Chondrocyte (in vitro differentiated cells): ENCODE measurements at places on chromosomes 11 and 22. TPM values are rescaled to one million over a fixed set of nuclear protein-coding genes. Genes with fewer than 3 reads are reported as not detected.

- H3K4me3 ChIP-seq = no peak overlapping the region
- H3K36me3 ChIP-seq = no peaks in the 10 kb centered on the region
- H3K4me1 ChIP-seq = peaks cover 17% of the 10 kb centered on the region
- H3K27ac ChIP-seq = peak overlapping the region; percentile 22
Observed at GRCh38 chr22:37196539-37197450, 8.7 kb upstream of the C1QTNF6 start.

- H3K36me3 ChIP-seq = peaks cover 39% of the 10 kb centered on the region
- H3K27me3 ChIP-seq = no peaks in the 10 kb centered on the region
- H3K4me1 ChIP-seq = no peaks in the 10 kb centered on the region
- DNase-seq = peak; percentile 11
Observed at GRCh38 chr22:29539105-29539504, 14.5 kb downstream of the THOC5 start.

DNA sequence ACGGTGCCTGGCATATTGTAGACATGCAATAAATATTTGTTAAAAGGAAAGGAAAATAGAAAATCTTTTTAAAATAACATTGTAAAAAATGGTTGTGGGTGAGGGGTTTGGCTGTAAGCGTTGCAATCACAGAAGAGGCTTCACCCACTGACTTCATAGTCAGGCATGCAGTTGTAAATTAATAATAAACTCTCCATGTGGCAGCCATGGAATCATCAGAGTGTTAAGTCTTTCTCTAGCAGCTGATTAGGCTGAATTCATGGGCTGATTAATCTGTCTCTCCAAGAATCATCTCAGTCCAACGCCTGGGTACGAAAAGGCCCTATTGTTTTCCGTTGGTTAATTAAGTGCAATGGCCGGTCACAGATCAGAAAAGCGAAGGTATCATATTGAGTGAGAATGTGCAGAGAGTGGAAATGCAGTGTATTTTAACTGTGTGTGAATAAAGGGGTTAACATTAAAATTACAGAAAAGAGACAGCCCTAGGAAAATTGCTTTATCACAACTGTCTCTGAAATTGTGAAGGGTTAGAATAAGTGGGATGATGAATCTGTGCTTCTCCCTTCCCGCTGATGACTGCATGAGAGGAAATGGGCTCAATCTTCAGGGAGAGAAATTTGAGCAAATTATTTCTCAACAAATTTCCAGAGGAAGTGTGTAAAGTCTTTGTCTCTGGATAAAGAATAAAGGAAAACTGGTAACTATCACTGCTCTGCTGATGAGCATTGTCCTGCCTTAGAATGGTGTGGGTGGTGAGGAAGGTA, 269.0 kb downstream of the FAM76B start:
- peaks cover 47% of the 10 kb centered on the region for H3K4me1 ChIP-seq
- no peak for DNase-seq
- H3K27ac ChIP-seq = peak overlapping the region; percentile 66

DNA sequence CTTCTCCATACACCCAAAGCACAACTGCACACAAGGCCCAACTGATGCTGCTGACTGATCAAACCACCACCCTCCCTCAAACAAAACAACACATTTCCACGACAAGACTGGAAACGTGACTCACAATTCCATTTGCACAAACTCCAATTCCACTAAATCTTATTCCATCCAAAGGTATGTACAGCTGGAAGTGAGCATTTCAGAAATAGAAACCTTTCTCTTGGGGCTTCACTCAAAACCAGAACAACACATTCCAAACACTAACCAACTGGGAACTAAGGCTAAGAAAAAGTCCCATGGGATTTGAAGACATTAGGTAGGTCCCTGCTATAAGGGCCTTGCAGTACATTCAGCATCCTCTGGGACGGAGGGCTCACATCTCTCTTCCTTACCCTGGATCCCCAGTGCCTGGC, 19.6 kb downstream of the MORC2 start:
- H3K4me1 ChIP-seq = peaks cover 18% of the 10 kb centered on the region
- H3K4me3 ChIP-seq = no peak overlapping the region
- H3K27me3 ChIP-seq = no peaks in the 10 kb centered on the region
- H3K27ac ChIP-seq = peak overlapping the region; percentile 29

DNA sequence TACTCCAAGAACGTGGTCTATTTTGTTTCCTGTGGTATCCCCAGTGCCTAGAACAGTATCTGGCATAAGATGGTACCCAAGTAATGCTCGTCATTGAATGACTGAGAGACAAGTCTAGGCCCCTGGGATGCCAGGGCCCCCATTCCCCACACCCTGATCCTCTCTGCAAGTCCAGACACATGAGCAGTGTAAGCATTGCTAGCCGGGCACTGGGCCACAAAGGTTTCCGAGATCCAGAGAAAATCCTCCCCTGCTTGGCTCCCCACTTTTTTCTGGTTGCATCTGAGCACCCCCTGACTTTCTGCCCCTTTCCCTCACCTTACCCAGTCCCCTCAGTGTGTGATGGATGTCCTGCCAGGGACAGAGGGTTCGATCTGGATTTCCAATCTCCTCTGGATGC, 160.1 kb upstream of the NECTIN1 start:
- H3K27me3 ChIP-seq = peaks cover 58% of the 10 kb centered on the region
- H3K27ac ChIP-seq = no peak overlapping the region
- no peak overlapping the region for H3K4me3 ChIP-seq

The SCGB2A2 gene
- not detected in 3 replicates for total RNA-seq

The OR4A16 gene
- not detected in 3 replicates for total RNA-seq

The LARGE2 gene
- total RNA-seq = not detected in 3 replicates

GRCh38 chr11:132472411-132473172, 1059.7 kb downstream of the OPCML start:
- no peaks in the 10 kb centered on the region for H3K36me3 ChIP-seq
- no peaks in the 10 kb centered on the region for H3K27me3 ChIP-seq
- H3K4me3 ChIP-seq = no peak overlapping the region
- peak overlapping the region; percentile 33 for H3K27ac ChIP-seq

- DNase-seq = peak; percentile 57
- no peak overlapping the region for H3K4me3 ChIP-seq
- no peaks in the 10 kb centered on the region for H3K4me1 ChIP-seq
- no peaks in the 10 kb centered on the region for H3K36me3 ChIP-seq
- H3K27me3 ChIP-seq = no peaks in the 10 kb centered on the region
- no peak overlapping the region for H3K27ac ChIP-seq
Observed at GRCh38 chr22:49208004-49208402, 619.7 kb downstream of the BRD1 start.

The EFCAB6 gene
- total RNA-seq = 0.49 to 1.5 TPM (median 1.1 TPM) in 3 replicates

GRCh38 chr22:33658775-33659174, 261.5 kb downstream of the LARGE1 start:
- peaks cover 13% of the 10 kb centered on the region for H3K4me1 ChIP-seq
- H3K27me3 ChIP-seq = no peaks in the 10 kb centered on the region
- H3K27ac ChIP-seq = peak overlapping the region; percentile 81
- DNase-seq = no peak
- H3K36me3 ChIP-seq = no peaks in the 10 kb centered on the region
- H3K4me3 ChIP-seq = no peak overlapping the region

- no peak overlapping the region for H3K27ac ChIP-seq
- no peak for DNase-seq
- peaks cover 4% of the 10 kb centered on the region for H3K4me1 ChIP-seq
- H3K36me3 ChIP-seq = no peaks in the 10 kb centered on the region
Observed at GRCh38 chr11:111166598-111166997, 78.9 kb upstream of the POU2AF2 start.

The OR52N4 gene
- not detected in 3 replicates for total RNA-seq

- H3K27me3 ChIP-seq = peaks cover 15% of the 10 kb centered on the region
- H3K4me3 ChIP-seq = no peak overlapping the region
- no peak for DNase-seq
- H3K4me1 ChIP-seq = peaks cover 13% of the 10 kb centered on the region
- peak overlapping the region; percentile 45 for H3K27ac ChIP-seq
Observed at GRCh38 chr22:38802671-38803121, 8.8 kb upstream of the DNAL4 start.

DNA sequence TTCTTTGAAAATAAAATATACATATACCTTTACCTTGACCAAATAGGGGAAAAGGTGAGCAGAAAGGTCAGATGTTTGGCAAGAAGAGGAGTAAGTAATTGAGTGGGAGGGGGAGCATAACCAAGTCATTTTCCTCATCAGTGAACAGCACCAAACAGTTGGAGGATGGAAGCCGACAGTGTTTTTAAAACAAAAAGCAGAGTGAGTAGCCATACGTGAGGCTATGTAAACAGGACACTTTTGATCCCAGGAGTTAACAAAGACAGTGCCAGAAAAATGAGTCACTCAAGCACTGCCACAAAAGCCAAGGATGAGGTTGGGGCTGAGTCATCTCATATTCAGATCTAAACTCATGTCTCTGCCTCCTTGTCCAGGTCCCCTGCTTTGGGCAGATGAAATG, 734.7 kb downstream of the KCNA4 start:
- H3K4me1 ChIP-seq = peaks cover 17% of the 10 kb centered on the region
- DNase-seq = no peak
- H3K36me3 ChIP-seq = peaks cover 1% of the 10 kb centered on the region

DNA sequence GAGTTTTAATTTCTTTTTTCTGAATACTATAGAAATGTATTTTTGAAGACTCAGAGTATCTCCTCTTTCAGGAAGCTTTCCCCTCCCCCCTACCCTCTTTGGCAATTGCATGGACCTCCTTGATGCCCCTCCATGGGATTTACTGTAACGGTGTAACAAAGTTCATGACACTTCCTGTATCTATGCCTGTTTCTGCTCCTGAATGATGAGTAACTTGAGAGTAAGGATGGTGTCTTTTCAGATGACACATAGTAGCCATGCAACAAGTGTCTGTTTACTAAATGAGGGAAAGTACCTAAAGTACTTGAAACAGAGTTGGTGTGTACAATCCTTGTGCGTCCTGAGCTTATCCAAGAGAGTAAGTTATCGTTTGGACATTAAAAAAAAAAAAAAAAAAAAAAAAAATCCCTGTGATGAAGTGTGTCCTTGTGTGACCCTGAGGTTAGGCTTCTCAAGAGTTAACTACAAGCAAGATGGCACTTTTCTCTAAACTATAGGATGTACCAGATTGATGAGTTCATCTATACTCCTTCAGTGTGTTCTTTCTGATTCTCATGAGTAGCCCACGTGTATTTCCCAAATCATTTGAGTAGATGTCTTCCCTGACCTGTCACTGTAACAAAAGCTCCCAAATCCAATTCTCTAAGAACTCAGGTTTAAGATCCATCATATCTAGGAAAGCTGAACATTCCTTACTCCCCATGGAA, 7.4 kb downstream of the ETS1 start:
- no peak overlapping the region for H3K27ac ChIP-seq
- peaks cover 47% of the 10 kb centered on the region for H3K4me1 ChIP-seq
- DNase-seq = no peak
- H3K27me3 ChIP-seq = peaks cover 3% of the 10 kb centered on the region
- no peak overlapping the region for H3K4me3 ChIP-seq

DNA sequence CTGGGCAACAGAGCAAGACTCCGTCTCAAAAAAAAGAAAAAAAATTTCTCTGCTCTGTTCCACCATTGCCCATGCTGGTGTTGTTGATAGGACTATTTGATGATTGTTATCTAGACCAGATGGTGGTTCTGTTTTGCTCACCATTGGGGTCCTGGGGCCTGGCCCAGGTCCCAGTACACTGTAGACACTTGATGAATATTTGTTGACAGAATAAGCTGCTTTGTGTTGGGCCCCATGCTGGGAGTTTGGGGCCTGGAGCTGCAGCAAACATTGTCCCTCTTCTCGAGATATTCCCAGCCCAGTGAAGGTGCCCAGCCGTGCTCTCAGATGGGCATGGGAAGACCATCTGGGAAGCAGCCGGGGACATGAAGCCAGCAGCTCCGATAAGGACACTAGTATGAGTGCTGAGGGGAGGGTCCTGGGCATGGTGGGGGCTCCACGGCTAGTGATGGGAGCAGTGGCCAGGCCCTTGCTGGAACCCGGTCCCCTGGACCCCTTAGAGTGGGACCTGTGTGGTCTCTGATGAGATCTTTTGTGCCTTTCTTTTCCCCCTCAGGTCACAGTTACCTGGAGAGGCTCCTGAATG, 13.6 kb downstream of the INCENP start:
- peaks cover 1% of the 10 kb centered on the region for H3K36me3 ChIP-seq
- H3K27me3 ChIP-seq = no peaks in the 10 kb centered on the region
- no peak overlapping the region for H3K4me3 ChIP-seq
- H3K4me1 ChIP-seq = no peaks in the 10 kb centered on the region
- H3K27ac ChIP-seq = no peak overlapping the region

- peaks cover 2% of the 10 kb centered on the region for H3K36me3 ChIP-seq
- H3K27me3 ChIP-seq = peaks cover 86% of the 10 kb centered on the region
- H3K4me3 ChIP-seq = no peak overlapping the region
Observed at GRCh38 chr22:36636916-36637315, 66.6 kb downstream of the CACNG2 start.

The HEPN1 gene
- not detected in 3 replicates for total RNA-seq

- no peak overlapping the region for H3K27ac ChIP-seq
- DNase-seq = peak; percentile 49
- peaks cover 6% of the 10 kb centered on the region for H3K36me3 ChIP-seq
Observed at GRCh38 chr22:47063606-47064005, 301.2 kb downstream of the TBC1D22A start.

DNA sequence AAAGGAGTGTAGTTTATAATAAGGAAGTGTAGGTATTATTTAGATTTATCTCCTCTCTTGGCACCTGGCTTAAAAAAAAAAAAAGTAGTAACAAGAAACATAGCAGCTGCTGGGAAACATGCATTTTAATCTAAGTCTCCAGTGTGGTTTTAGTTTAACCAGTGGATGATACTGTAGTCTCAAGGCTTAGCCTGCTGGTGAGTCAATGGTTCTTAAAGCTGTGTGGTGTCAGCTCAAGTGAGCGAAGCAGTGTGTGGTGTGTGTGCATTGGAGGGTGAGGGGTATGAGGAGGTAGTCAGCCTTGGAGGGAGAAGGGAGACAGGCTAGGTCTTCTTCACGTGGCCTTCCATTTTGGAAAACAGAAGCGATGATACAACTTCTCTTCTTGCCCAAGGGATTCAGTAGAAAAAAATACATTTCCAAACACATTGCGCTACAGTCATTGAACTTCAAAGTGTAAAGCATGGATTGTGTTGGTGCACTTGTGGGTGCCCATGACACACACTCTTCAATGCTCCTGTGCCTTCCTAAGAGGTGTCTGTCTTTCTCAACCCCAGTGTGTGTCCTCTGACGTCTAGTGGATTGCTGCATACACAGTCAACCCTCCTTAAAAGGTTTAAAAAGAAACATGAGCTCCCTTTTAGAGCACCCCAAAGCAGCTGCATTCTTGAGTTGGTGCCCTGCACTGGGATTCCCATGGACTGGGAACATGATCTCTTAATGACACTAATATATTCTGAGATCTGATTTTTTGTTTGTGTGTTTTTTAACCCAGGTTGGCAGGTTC, 40.1 kb downstream of the ZBTB16 start:
- H3K27ac ChIP-seq = no peak overlapping the region
- no peak for DNase-seq
- H3K27me3 ChIP-seq = peaks cover 11% of the 10 kb centered on the region
- peaks cover 27% of the 10 kb centered on the region for H3K4me1 ChIP-seq
- peaks cover 12% of the 10 kb centered on the region for H3K36me3 ChIP-seq
- no peak overlapping the region for H3K4me3 ChIP-seq

The CARNS1 gene
- total RNA-seq = 0.36 to 1.8 TPM (median 1.8 TPM) in 3 replicates

The CD3D gene
- total RNA-seq = not detected in 3 replicates

The KRTAP5-2 gene
- total RNA-seq = not detected in 3 replicates

DNA sequence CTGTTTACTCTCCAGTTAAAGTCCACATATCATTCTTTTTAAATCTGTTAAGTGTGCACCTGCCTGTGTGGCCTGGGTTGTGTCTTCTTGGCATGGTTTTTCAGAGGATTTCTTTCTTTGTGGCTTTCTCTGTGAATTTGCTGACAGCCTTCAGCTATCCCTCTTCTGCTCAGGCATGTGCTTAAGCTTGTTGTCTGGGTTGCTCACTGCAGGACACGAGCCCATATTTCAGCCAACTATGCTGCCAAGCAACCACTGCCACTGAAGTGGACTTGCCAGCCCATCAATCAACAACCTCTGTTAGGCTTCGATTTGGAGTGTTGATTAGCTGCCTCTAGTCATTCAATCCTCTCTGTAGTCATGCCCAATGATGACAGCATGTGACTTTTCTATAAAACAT, 18.4 kb downstream of the OR51I2 start:
- no peak overlapping the region for H3K4me3 ChIP-seq
- H3K4me1 ChIP-seq = no peaks in the 10 kb centered on the region
- H3K27me3 ChIP-seq = peaks cover 18% of the 10 kb centered on the region
- DNase-seq = no peak
